ENCODE measurements at places on chromosomes 7 and 10. TPM values are rescaled to one million over a fixed set of nuclear protein-coding genes. Genes with fewer than 3 reads are reported as not detected.

DNA sequence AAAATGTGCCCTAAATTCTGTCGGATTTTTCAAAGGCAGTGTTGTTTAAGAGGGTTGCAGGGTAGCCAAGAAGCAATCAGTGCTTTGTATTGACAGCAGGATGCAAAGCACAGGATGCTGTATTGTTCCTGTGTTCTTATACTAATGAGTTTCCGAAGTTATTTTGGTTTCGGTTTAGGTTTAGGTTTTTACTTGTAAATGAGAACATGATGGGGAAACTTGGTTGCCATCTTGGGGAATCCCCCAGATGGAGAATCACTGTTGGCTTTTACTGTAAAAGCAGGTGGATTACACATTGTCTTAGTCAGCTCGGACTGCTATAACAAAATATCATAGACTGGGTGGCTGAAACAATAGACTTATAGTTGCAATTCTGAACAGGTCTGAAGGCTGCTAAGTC is 72.1 kb downstream of the INHBA start:
- H3K27me3 ChIP-seq, result no peaks in the 10 kb centered on the region
- H3K27ac ChIP-seq, result no peak overlapping the region
- H3K4me3 ChIP-seq, result no peak overlapping the region
- DNase-seq, result peak; percentile 7
- H3K4me1 ChIP-seq, result peaks cover 18% of the 10 kb centered on the region
- no peaks in the 10 kb centered on the region for H3K36me3 ChIP-seq

C10orf53 gene
- total RNA-seq, result not detected

- H3K27me3 ChIP-seq, result peaks cover 53% of the 10 kb centered on the region
- no peak overlapping the region for H3K4me3 ChIP-seq
- no peaks in the 10 kb centered on the region for H3K4me1 ChIP-seq
- no peak for DNase-seq
- peak overlapping the region; percentile 78 for H3K27ac ChIP-seq
Observed at GRCh38 chr7:1224086-1224716, 8.5 kb upstream of the UNCX start.

DNA sequence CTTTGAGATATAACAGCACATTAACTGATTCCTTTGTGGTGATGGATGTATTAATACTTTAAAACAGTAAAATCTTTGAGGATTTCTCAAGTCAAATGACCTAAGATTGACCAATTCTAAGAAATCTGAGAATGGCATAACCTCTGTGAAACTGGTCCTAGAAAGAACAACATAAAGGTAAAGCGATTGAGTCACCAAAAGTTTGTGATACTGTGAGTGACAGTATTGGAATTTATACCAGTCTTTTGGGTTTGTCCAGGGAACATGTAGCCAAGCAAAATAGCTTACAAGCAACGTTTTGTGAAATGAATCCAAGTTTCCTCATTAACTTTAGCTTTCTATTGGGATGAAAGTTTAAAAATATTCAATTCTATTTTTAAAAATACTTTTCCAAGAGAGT is 157.4 kb upstream of the TMEM196 start:
- no peaks in the 10 kb centered on the region for H3K4me1 ChIP-seq
- H3K36me3 ChIP-seq, result no peaks in the 10 kb centered on the region
- no peak for DNase-seq
- no peak overlapping the region for H3K4me3 ChIP-seq
- no peaks in the 10 kb centered on the region for H3K27me3 ChIP-seq

- H3K27me3 ChIP-seq, result peaks cover 61% of the 10 kb centered on the region
- no peak overlapping the region for H3K27ac ChIP-seq
- no peak overlapping the region for H3K4me3 ChIP-seq
- no peaks in the 10 kb centered on the region for H3K36me3 ChIP-seq
- H3K4me1 ChIP-seq, result peaks cover 13% of the 10 kb centered on the region
Observed at GRCh38 chr10:97197030-97197500, 11.3 kb upstream of the SLIT1 start.

RBM28 gene
- total RNA-seq, result 80.1 TPM

PTF1A gene
- total RNA-seq, result not detected

LRRC4 gene
- total RNA-seq, result 1.3 TPM

EDRF1 gene
- 43.4 TPM for total RNA-seq

DNA sequence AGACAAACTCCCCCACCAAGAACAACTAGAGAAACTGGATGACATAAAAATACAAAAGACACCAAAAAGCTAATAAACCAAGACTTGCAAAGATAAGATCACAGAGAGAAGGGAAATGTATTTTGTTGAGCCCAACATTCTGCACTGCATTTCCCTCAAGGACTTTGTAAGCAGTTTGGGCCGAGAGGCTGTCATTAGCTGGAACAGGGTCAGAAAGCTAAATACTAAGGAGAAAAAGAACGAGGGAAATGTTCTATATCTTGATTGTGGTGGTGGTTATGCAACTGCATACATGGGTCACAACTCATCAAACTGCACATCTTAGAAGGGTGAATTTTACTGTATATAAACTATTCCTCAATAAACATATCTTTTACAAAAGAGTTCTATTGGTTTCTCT is 315.0 kb downstream of the IPMK start:
- no peaks in the 10 kb centered on the region for H3K27me3 ChIP-seq
- H3K36me3 ChIP-seq, result no peaks in the 10 kb centered on the region
- no peak for DNase-seq
- H3K27ac ChIP-seq, result no peak overlapping the region

AQP1 gene
- 0.13 TPM for total RNA-seq

- no peak overlapping the region for H3K27ac ChIP-seq
- H3K36me3 ChIP-seq, result no peaks in the 10 kb centered on the region
- H3K27me3 ChIP-seq, result peaks cover 17% of the 10 kb centered on the region
- no peaks in the 10 kb centered on the region for H3K4me1 ChIP-seq
- peak overlapping the region; percentile 37 for H3K4me3 ChIP-seq
- DNase-seq, result no peak
Observed at GRCh38 chr7:65239707-65240352, 133.8 kb upstream of the ZNF92 start.

- no peaks in the 10 kb centered on the region for H3K4me1 ChIP-seq
- no peak for DNase-seq
- H3K36me3 ChIP-seq, result no peaks in the 10 kb centered on the region
- no peaks in the 10 kb centered on the region for H3K27me3 ChIP-seq
- H3K27ac ChIP-seq, result no peak overlapping the region
Observed at GRCh38 chr7:47902013-47902412, 46.3 kb downstream of the PKD1L1 start.

- H3K36me3 ChIP-seq, result no peaks in the 10 kb centered on the region
- H3K4me3 ChIP-seq, result no peak overlapping the region
- peaks cover 1% of the 10 kb centered on the region for H3K27me3 ChIP-seq
- DNase-seq, result no peak
- no peak overlapping the region for H3K27ac ChIP-seq
Observed at GRCh38 chr7:7317850-7318249, 135.5 kb downstream of the C1GALT1 start.

RBM20 gene
- not detected for total RNA-seq

DNA sequence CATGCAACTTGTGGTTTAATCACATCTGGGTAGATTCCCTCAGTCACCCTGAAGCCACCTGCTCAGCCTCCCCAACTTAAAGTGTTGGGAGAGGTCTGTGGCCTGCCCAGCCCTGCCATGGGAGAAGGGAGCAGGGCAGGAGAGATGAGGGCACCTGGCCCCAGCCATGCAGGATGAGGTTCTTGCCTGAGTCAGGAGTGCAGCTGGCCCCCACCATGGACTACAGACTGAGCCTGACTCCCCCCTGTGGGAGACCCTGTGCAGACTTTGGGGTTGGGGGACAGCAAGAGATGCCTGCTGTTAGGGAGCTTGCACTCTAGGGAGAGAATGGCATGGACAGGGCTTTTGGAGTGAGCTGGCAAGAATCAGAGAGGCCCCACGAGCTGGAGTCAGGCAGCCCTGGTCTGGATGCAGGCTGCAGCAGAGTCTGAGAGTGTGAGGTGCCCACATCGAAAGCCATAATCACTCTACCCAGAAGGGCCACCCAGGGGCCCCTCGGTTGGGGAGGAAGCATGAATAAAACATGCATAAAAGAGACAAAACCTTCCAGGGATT is 34.7 kb upstream of the DPYSL4 start:
- no peak overlapping the region for H3K27ac ChIP-seq
- no peaks in the 10 kb centered on the region for H3K4me1 ChIP-seq
- no peak for DNase-seq

GRCh38 chr7:134747326-134747725 is 32.1 kb upstream of the CALD1 start:
- H3K36me3 ChIP-seq, result no peaks in the 10 kb centered on the region
- no peak overlapping the region for H3K27ac ChIP-seq
- H3K4me3 ChIP-seq, result no peak overlapping the region
- no peak for DNase-seq

DNA sequence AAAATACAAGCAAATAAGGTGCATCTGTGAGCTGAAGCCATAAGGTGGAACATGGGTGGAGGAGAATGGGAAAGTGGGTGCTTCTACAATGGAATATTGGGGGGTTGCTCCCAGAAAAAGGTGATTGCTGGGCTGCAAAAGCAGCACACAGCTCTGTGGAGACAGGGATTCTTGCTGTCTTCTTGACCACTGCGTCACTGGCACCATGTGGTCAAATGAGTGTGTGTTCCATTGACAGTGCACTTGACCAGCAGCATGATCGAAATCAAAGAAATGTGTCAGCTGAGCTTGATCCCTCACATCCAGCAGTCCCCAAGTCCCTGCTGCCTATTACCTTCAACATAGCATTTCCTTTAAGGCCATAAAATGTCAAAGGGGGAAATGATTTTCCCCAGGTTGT is 56.2 kb downstream of the GPR26 start:
- no peaks in the 10 kb centered on the region for H3K36me3 ChIP-seq
- no peak overlapping the region for H3K4me3 ChIP-seq
- no peaks in the 10 kb centered on the region for H3K4me1 ChIP-seq
- DNase-seq, result no peak

MYO1G gene
- 252 TPM for total RNA-seq

DNA sequence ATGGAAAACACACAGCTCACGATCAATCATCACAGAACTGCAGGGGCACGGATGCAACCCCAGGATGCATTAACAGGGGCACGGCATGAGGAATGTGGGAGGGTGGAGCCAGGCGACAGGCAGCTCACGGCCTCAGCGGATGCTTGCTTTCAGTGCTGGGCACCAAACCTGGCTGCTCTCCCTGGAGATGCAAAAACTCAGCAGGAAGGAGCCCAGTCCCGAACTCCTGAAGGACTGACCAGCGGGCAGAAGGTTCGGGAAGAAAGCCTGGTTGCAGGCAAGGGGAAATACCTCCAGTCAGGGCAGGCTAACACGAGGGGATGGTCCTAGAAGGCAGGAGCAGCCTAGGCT is 66.8 kb downstream of the CHST15 start:
- peaks cover 6% of the 10 kb centered on the region for H3K4me1 ChIP-seq
- H3K4me3 ChIP-seq, result no peak overlapping the region
- H3K27me3 ChIP-seq, result peaks cover 15% of the 10 kb centered on the region
- no peaks in the 10 kb centered on the region for H3K36me3 ChIP-seq
- no peak for DNase-seq

DNA sequence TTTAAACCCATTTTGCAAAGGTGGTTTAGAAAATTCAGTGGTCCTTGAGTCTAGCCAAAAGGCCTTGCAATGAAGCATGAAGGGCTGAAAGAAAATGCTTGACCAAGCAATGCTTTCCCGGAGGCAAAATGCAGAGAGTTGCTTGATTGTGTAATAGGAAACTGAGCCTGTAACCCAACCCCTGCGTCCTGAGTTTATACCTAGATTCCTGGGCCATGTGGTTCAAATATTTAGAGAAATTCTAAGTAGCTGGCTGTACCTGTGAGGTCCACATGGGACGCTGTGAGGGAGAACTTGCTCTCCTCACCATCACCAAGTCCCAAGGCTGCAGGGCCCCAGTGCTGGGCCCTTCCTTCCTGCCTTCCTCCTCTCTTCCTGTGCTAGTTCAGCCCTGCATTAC is 45.7 kb downstream of the CXCL12 start:
- no peaks in the 10 kb centered on the region for H3K36me3 ChIP-seq
- no peak overlapping the region for H3K4me3 ChIP-seq
- H3K27me3 ChIP-seq, result no peaks in the 10 kb centered on the region
- no peak for DNase-seq

CLEC5A gene
- not detected for total RNA-seq

TRRAP gene
- total RNA-seq, result 66.9 TPM

DNA sequence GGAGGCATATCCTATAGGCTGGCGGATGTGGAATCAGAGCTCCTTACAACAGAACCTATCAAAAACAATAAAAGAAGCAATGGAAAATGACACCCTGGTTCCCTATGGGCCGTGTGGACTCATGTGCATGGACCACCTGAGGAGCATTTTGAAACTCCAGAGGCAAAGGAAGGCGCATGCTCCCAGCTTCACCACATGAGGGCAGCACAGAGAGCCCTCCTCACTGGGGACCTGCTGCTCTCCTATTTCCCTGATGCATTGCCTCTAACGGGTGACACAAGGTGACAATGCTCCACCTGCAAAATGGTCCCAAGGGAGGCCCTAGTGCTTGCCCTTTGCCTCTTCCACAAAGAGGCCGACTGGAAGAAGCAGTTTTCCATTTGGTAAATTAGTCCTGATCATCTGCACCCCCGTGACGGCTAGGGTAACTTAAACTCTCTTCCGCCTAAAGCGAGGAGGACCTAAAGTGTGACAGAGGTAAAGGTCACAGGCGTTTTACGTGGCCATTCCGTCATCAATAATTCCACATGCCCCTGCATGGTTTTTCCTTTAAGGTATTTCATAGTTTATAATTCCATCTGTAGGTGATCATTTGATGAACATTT is 67.7 kb downstream of the GPAM start:
- H3K27me3 ChIP-seq, result no peaks in the 10 kb centered on the region
- peak; percentile 12 for DNase-seq
- H3K36me3 ChIP-seq, result no peaks in the 10 kb centered on the region
- H3K4me3 ChIP-seq, result no peak overlapping the region
- no peaks in the 10 kb centered on the region for H3K4me1 ChIP-seq

MYO3A gene
- not detected for total RNA-seq

- H3K27ac ChIP-seq, result no peak overlapping the region
- DNase-seq, result no peak
- no peak overlapping the region for H3K4me3 ChIP-seq
- H3K4me1 ChIP-seq, result no peaks in the 10 kb centered on the region
- H3K36me3 ChIP-seq, result no peaks in the 10 kb centered on the region
Observed at GRCh38 chr7:154640266-154640865, 362.6 kb downstream of the PAXIP1 start.

TRIM50 gene
- not detected for total RNA-seq

DNA sequence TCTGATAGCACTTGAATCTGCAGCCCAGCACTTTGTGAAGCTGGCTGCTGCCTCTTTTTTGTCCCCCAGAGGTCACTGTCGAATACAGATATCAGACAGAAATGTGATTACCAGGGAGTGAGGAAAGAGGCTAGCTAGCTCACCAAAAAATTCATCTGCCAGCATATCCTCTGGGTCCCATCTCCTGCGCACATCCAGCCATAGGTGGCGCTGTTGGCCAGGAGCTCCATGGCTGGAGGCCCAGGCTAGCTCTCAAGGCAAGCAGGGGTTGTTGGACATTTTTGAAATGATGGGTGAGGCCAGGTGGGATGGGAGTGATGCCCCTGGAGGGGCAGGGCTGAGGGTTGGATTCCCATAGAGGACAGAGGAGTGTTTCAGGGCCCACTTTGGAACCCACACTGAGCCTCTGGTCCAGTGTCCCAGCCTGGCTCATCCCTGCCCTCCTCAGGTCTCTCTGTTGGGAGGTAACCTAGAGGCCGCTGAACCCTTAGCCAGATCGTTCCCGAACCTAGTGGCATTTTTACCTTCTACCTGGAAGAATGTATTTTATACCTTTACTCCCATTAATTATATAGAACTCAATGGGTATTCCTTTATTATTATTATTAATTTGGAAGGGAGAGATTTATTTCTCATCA is 14.8 kb downstream of the DPCD start:
- H3K4me3 ChIP-seq, result no peak overlapping the region
- H3K27me3 ChIP-seq, result no peaks in the 10 kb centered on the region
- no peak overlapping the region for H3K27ac ChIP-seq
- peaks cover 8% of the 10 kb centered on the region for H3K36me3 ChIP-seq
- H3K4me1 ChIP-seq, result no peaks in the 10 kb centered on the region
- DNase-seq, result peak; percentile 68

CDC14C gene
- total RNA-seq, result not detected

GNAI1 gene
- 5.3 TPM for total RNA-seq
